ENCODE measurements at places on chromosomes 6 and 20. TPM values are rescaled to one million over a fixed set of nuclear protein-coding genes. Genes with fewer than 3 reads are reported as not detected.

GRCh38 chr20:38089500-38089899, 56.0 kb downstream of the RPRD1B start:
- DNase-seq = no peak
- peaks cover 55% of the 10 kb centered on the region for H3K36me3 ChIP-seq
- no peak overlapping the region for H3K4me3 ChIP-seq
- H3K4me1 ChIP-seq = peaks cover 35% of the 10 kb centered on the region
- H3K27ac ChIP-seq = no peak overlapping the region

DNA sequence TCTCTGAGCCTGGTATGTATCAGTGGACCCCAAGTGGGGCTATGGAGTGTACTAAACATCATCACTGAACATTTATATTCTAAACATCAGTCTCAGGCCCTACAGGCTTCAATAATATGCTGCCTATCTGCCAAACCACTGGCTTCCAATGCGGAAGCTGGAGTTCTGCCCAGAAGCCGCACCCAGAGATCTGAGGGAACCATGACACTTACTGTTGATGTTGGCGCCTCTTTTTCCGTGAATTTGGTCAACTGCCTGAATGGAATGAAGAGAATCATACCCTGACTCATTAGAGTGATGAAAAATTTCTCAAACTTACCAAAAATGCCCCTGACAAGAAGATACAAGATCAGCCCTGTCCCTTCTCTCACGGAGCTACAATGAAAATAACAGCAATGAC, 66.2 kb downstream of the SLC22A23 start:
- no peaks in the 10 kb centered on the region for H3K4me1 ChIP-seq
- DNase-seq = no peak
- no peaks in the 10 kb centered on the region for H3K27me3 ChIP-seq
- H3K27ac ChIP-seq = no peak overlapping the region
- H3K4me3 ChIP-seq = no peak overlapping the region
- no peaks in the 10 kb centered on the region for H3K36me3 ChIP-seq

- peak within 1 kb of the TSS; percentile 76 for H3K4me3 ChIP-seq
- H3K36me3 ChIP-seq = peaks cover 3% of the 10 kb centered on the region
- peaks cover 34% of the 10 kb centered on the region for H3K4me1 ChIP-seq
- no peaks in the 10 kb centered on the region for H3K27me3 ChIP-seq
Measured at GRCh38 chr20:50190251-50191064, at the start of gene CEBPB. CEBPB (plus strand) TSS chr20:50190830; CDS start chr20:50191034, 204 bp downstream.

GRCh38 chr6:9710574-9710973, 704.3 kb downstream of the TFAP2A start:
- DNase-seq = no peak
- H3K4me1 ChIP-seq = no peaks in the 10 kb centered on the region
- H3K27ac ChIP-seq = no peak overlapping the region
- H3K4me3 ChIP-seq = no peak overlapping the region
- H3K27me3 ChIP-seq = no peaks in the 10 kb centered on the region

GRCh38 chr6:132693478-132693877, 20.4 kb downstream of the VNN1 start:
- no peak overlapping the region for H3K4me3 ChIP-seq
- no peaks in the 10 kb centered on the region for H3K4me1 ChIP-seq
- peaks cover 7% of the 10 kb centered on the region for H3K27me3 ChIP-seq
- no peaks in the 10 kb centered on the region for H3K36me3 ChIP-seq

The SYCP2 gene
- 1.6 TPM for polyA plus RNA-seq

The TINAG gene
- not detected for polyA plus RNA-seq

All from CD4-positive, alpha-beta memory T cell (primary cell).